ENCODE measurements at places on chromosomes 16 and 17. TPM values are rescaled to one million over a fixed set of nuclear protein-coding genes. Genes with fewer than 3 reads are reported as not detected.

- peak overlapping the region; percentile 83 for H3K27ac ChIP-seq
- peaks cover 4% of the 10 kb centered on the region for H3K36me3 ChIP-seq
- peaks cover 49% of the 10 kb centered on the region for H3K4me1 ChIP-seq
- no peaks in the 10 kb centered on the region for H3K27me3 ChIP-seq
- peak overlapping the region; percentile 40 for H3K4me3 ChIP-seq
- DNase-seq = peak; percentile 99
These were observed 255.6 kb downstream of the HS3ST3A1 start for GRCh38 chr17:13346081-13346533.

DNA sequence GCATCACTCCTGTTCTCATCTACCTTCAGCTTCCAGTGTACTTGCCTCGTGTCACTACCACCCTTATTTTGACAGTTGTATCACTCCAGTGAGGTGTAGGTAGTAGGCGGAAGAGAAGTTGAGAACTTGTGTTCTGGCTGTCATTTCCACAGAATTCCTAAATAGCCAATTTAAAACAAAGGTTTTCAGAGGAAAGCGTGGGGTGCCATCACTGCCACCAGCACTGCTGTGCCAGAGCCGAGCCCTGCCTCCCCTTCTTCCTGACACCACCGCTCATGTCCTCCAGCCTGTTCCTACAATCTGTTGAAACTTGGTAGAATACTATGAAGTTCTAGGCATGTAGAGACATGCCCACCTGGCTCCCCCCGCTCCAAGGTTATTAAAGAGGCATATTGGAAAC lies 215.8 kb downstream of the TANC2 start:
- H3K36me3 ChIP-seq = no peaks in the 10 kb centered on the region
- no peaks in the 10 kb centered on the region for H3K27me3 ChIP-seq
- H3K4me3 ChIP-seq = no peak overlapping the region

Gene NGFR
- total RNA-seq = 0.26 TPM

Gene OR2C1
- total RNA-seq = not detected

GRCh38 chr17:19629449-19629848 lies 19.1 kb upstream of the ALDH3A2 start:
- H3K27me3 ChIP-seq = no peaks in the 10 kb centered on the region
- H3K36me3 ChIP-seq = no peaks in the 10 kb centered on the region
- no peak overlapping the region for H3K4me3 ChIP-seq
- no peak overlapping the region for H3K27ac ChIP-seq

Gene NCOR1
- 138 TPM for total RNA-seq
